ENCODE measurements at places on chromosomes 1 and 21.

GRCh38 chr1:227961651-227962466 is 14.1 kb upstream of the WNT9A start:
- no peak for DNase-seq

DNA sequence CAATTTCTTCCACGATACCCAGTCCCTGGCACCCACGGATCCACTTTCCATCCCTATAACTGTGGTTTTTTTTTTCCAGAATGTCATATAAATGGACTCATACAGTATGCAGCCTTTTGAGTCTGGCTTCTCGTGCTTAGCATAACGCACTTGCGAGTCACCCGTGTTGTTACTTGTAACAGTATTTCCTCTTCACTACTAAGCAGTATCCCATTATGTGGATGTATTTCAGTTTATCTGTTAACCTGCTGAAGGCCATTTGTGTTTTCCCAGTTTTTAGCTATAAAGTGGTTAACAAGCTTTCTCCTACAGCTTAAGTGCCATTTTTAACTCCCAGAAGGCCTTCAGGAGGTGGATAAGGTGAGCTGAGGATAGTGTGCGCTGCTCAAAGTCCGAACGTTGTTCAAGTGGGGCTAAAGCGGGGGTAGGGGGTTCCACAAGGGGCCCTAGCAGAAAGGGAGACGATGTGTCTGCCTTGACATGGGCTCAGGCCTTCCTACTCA is 829 bp downstream of the ADAR start:
- no peak for DNase-seq

- DNase-seq: no peak
Observed at GRCh38 chr1:107250169-107250568, 109.3 kb downstream of the NTNG1 start.

GRCh38 chr1:18721041-18721440 is 90.4 kb downstream of the PAX7 start:
- no peak for DNase-seq

DNA sequence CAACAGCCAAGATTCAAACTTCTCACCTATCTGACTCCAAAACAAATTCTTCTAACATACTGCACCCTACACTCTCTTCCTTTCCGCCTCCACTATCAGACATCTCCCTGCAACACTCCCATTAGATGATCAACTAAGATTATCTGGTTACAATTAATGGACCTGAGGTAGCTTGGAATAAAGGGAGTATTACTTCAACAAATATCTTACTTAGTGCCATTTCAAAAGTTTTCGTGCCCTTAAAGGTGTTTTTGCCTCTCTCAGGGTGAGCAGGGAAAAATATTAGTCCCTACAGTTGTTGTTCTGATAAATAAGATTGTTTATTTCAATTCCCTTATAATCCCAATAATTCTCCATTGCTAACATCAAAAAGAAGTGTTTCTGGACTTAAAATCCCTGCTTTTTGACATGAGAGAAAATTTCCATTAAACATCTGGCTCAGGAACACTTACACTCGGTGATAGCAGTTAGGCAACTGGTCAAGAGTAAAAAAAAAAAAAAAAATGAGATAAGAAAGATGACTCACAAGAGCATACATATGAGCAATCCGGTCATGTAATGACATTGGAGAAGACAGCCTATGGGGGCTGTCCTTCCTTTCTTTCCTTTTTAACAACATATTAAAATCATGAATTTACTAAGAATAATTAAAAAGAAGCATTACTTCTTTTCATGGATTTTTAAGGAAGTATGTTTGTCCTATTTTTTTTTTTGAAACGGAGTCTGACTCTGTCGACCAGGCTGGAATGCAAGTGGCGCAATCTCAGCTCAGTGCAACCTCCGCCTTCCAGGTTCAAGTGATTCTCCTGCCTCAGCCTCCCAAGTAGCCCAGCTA is 7.6 kb downstream of the RSBN1 start:
- no peak for DNase-seq

GRCh38 chr1:207243442-207244408 is 77.8 kb upstream of the CD55 start:
- no peak for DNase-seq

DNA sequence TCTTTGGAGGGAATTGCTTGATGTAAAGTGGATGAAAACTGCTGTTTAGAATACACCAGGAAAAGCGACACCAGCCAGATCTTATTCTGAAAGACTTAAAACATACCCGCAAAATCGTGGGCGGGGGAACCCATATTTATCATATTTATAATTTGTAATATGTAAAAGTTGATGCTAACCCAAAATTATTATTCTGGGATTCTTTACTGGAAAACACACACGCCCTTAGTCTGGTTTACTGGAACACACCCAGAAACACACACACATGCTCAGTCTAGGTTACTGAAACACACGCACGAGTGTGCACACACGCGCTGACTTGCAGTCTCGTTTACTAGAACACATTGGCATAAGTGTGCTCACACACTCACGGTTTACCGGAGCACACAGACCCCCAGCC is 32.5 kb downstream of the ATP5PO start:
- DNase-seq: no peak

- DNase-seq: no peak
Observed at GRCh38 chr1:119080586-119080985, 59.9 kb downstream of the WARS2 start.

GRCh38 chr1:88680471-88680870 is 3.6 kb upstream of the PKN2 start:
- DNase-seq: no peak

- DNase-seq: no peak
Observed at GRCh38 chr1:154351363-154352068, 26.2 kb downstream of the ATP8B2 start.

DNA sequence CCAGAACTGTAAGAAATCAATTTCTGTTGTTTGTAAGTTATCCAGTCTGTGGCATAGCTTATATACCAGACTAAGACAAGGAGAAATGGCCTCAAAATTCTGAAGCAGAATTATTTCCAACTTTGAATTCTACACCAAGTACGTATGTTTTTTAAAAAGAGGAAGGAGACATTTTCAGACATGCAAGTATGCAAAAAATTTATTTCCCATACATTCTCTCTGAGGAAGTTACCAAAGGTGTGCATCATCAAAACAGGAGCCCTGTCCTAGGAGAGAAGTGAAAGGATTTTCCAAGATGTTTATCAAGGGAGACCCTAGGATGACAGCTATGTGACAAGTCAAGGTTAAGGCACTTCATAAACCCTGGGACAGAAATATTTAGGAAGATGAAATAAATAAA is 49.3 kb upstream of the RABGAP1L start:
- DNase-seq: no peak

GRCh38 chr1:156727926-156728598 is at the start of gene METTL25B:
Gene METTL25B, plus strand, starts transcription at chr1:156728469. Its CDS starts 636 bp downstream, at chr1:156729105.
- peak; percentile 78 for DNase-seq
